Activated naive CD4-positive, alpha-beta T cell treated with Interleukin-2 at 50 U/mL for 16 hours (primary cell): ENCODE measurements at places on chromosomes 3 and 15.

- no peak for DNase-seq
These were observed 46.4 kb downstream of the BLM start for GRCh38 chr15:90763366-90764099.

DNA sequence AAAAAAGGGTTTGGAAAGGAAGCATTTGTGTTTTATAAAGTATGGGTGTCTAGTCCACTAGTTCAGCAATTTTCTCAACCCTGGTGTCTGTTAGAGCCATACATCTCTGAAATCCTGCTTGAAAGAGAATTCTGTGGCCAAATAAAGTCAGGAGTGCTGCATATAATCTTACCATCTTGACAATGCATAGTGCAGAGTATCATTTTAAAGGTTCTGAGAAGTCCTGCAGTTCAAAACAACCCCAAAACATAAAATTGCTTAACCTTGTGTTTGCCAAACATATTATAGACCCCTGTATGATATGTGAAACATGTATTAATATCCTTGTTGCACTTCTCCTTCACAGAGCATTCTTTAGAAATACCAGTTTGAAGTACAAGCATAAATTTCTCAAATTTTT is 191.3 kb downstream of the THSD4 start:
- no peak for DNase-seq

- no peak for DNase-seq
These were observed 9.5 kb downstream of the MTHFS start for GRCh38 chr15:79887054-79887930.

DNA sequence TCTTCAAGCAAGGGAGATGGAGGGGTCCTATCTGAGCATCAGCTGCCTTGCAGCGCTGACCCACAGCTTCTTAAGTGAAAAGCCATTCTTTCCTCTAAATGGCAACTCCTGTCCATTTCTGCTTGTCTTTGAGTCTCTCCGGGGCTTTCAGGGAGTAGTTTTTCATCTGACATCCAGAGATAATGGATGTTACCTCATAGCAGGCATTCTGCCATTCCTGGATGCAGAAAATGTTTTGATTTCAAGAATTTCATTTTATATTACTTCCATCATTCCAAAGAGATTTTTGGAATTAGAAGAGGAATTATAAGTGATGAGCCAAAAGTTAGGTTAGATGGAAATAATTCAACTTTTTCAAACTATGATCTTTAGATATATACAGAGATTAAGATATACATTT is 44.9 kb upstream of the GABRG3 start:
- DNase-seq = no peak

- DNase-seq = no peak
These were observed 3.5 kb downstream of the PLXND1 start for GRCh38 chr3:129602730-129603560.

- no peak for DNase-seq
These were observed 81.8 kb downstream of the WWTR1 start for GRCh38 chr3:149575961-149576564.

DNA sequence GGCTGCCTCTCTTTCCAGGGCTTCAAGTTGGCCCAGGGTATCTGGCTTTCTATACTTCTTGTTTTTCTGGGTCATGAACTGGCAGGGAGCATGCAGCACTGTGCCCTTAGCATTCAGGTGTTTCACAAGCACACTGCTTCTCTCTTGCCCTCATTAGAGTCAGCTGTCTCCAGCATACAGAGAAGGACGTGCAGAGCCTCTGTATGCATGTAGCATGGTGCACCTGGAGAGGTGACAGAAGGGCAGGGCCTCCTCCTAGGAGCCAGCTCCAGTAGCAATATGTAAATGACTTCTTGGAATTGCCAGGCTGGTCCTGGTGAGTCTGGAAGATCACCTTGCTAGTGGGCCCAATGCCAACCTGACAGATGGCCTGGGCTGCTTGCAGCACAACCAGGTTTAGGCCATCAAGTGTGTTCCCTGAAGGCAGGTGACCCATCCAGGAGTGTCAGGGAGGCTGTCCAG is 44.8 kb upstream of the ATP2C1 start:
- DNase-seq = no peak

DNA sequence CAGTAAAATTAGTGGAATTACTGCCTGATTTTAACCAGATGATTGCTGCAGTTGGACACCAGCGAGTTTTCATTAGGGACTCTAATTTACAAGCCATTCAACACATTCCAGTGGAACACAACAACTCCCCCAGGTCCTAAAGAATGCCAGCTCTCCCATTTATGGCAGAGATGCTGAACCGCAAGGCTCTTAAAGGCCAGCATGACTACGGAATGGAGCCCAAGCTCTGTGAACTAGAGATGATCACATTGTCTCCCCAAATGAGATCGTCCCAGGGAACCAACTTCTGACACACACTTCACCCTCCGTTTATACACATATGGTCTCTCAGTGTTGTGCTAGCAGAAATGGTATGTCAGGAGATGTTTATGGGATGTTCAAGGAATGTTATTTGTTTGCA is 446.2 kb upstream of the NR2F2 start:
- DNase-seq = no peak

DNA sequence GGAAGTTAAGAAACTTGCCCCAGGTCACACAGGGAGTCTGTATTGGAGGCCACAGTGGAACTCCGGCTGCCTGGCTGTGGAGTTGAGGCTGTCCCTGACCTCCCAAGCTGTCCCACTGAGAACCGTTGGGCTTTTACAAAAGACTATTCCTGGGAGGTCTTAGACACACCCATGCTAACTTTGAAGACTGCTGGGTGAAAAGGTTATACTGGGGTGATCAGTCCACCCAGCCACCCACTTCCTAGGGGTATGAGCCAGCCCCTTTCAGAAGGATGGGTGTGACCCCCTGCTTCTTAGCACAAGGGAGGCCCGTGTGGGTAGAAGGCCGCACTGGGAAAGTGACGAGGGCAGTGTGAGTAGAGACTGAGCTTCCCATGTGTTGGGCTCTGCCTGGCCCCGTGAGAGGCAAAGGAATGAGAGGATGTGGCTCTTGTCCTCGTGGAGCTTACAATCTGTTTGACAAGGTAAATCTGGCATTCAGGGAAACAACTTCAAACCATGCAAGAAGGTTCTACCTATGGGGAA is 19.0 kb downstream of the MRAS start:
- no peak for DNase-seq

- no peak for DNase-seq
These were observed 43.0 kb downstream of the SPSB4 start for GRCh38 chr3:141093971-141094684.

GRCh38 chr3:114586119-114586518 is 292.3 kb downstream of the TIGIT start:
- DNase-seq = no peak

GRCh38 chr3:34258271-34258998 is 460.0 kb downstream of the PDCD6IP start:
- DNase-seq = no peak

- no peak for DNase-seq
These were observed 33.5 kb upstream of the ALPK3 start for GRCh38 chr15:84783493-84784251.

DNA sequence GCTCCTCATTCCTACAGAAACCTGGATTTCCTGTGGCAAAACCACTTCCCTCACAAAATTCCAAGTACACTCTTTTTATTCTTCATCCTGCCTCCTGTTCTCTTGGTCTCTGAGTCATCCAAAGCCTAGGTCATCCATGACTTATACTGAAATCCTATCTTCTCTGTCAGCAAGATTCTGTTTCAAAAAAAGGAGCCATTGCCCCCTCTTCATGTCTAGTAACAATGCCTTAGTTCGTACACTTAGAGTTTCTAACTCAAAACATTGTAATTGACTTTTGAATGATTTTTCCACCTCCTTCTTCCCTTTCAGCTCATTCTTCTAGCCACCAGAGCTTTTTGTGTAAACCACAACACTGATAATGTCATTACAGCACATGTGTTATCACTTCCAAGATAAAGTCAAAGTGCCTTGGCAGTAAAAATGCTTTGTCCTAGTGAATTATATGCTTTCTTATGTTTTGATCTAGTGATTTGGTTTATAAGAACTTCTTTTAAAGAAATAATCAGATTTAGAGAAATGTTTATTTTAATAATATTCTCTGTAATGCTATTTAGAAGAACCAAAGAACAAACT is 256.5 kb upstream of the NECTIN3 start:
- DNase-seq = no peak

DNA sequence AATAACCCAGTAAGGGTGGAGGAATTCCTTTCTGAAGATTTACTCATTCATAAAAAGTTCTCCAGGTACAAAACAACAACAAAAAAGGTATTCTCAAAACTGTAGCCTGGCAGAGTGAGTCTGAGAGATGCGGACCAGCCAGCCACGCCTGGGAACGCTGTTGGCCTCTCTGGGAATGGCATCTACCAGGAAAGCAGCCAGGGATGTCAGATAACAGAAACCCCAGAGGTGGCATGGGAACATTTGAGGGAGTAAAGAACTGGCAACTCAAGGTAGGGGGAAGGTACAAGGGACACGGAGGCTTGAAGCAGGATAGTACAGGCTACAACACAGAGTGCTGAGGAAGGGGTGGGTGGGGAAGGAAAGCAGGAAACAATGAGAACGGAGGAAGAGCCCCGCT is 7.1 kb upstream of the AP3S2 start:
- no peak for DNase-seq

GRCh38 chr3:150110097-150110496 is 139.4 kb upstream of the PFN2 start:
- no peak for DNase-seq
